ENCODE measurements at places on chromosomes 2 and 18. TPM values are rescaled to one million over a fixed set of nuclear protein-coding genes. Genes with fewer than 3 reads are reported as not detected.

Gene KCNF1
- not detected for total RNA-seq

Gene SERPINB11
- not detected for total RNA-seq

Gene B4GALT6
- total RNA-seq, result 0.86 TPM

Gene GPR35
- total RNA-seq, result 2.4 TPM

Gene NPPC
- total RNA-seq, result 0.33 TPM

Gene KCNIP3
- not detected for total RNA-seq

Gene ALPP
- not detected for total RNA-seq

Gene ACOXL
- not detected for total RNA-seq

Gene MC2R
- total RNA-seq, result not detected

Gene SS18
- 64.8 TPM for total RNA-seq

Gene HOXD12
- not detected for total RNA-seq

Gene CLEC4F
- not detected for total RNA-seq

Gene CPLX4
- not detected for total RNA-seq

Gene IGFBP5
- not detected for total RNA-seq

Gene VWA3B
- total RNA-seq, result not detected
